ENCODE measurements at places on chromosomes 11 and 22. TPM values are rescaled to one million over a fixed set of nuclear protein-coding genes. Genes with fewer than 3 reads are reported as not detected.

ACAT1 gene
- total RNA-seq: 26.2 TPM

ARHGAP20 gene
- 0.36 TPM for total RNA-seq

SEZ6L gene
- 1.2 TPM for total RNA-seq

P2RX6 gene
- not detected for total RNA-seq

MYRF gene
- 1.5 TPM for total RNA-seq

A4GALT gene
- 5.3 TPM for total RNA-seq

SLC22A8 gene
- not detected for total RNA-seq

MISFA gene
- 2.8 TPM for total RNA-seq

INS gene
- not detected for total RNA-seq

GRCh38 chr11:41403458-41403857 is 56.0 kb downstream of the LRRC4C start:
- no peak for DNase-seq

DNA sequence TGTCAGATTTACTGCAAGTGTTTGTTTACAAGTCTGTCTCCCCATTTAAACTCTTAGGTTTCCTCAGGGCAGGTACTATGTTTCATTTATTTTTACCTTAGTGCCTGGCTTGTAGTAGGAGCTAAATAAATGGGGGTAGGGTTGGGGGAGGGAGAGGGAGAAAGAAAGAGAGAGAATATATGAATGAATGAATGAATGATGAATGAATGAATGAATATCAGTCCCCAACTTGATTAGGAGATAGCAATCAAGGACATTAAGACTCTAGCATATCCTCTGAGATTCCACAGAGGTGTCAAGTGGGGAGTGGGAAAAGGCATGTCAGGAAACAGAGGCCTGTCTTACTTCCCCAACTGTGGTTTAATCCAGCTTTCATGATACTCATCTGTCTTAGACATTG is 83.2 kb downstream of the ME3 start:
- DNase-seq: no peak

DNA sequence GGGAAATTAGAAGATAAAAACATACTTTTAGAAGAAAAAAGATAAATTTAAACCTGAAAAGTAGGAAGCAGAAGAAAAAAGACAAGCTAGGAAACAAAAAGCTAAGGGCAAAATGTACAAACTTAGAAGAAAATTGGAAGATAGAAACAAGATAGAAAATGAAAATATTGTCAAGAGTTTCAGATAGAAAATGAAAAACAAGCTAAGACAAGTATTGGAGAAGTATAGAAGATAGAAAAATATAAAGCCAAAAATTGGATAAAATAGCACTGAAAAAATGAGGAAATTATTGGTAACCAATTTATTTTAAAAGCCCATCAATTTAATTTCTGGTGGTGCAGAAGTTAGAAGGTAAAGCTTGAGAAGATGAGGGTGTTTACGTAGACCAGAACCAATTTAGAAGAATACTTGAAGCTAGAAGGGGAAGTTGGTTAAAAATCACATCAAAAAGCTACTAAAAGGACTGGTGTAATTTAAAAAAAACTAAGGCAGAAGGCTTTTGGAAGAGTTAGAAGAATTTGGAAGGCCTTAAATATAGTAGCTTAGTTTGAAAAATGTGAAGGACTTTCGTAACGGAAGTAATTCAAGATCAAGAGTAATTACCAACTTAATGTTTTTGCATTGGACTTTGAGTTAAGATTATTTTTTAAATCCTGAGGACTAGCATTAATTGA is 1.0 kb downstream of the MALAT1 start:
- DNase-seq: no peak

DNA sequence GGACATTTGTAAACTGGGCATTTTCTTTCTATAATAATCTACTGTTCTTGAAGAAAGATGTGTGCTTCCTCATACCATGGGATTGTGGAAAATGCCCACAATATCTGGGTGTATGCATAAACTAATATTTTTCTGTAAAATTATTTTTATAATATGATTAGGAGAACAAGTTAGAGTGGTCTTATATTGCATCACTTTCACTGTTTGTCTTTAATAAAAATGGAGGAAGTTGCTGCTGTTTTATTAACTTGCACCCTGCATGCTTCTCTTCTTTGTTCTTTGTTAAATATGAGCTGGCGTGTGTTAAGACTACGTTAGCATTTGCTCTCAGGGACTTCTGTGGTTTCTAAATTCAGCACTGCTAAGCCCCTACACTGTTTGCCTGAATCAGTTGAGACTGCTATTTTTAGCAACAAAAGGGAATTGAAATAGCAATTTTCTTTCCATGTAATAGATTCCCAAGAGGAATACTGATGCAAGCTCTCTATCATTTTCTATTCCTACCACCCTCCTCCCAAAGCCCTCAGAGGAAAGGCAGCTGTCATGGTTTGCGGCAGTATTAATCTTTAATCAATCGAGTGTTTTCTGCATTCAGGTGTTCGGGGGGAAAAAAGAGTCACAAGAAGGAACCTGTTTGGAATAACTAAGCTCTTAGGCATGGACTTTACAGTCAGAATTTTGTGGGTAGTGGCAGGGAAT is 56.1 kb downstream of the HSD17B12 start:
- DNase-seq: no peak

DNA sequence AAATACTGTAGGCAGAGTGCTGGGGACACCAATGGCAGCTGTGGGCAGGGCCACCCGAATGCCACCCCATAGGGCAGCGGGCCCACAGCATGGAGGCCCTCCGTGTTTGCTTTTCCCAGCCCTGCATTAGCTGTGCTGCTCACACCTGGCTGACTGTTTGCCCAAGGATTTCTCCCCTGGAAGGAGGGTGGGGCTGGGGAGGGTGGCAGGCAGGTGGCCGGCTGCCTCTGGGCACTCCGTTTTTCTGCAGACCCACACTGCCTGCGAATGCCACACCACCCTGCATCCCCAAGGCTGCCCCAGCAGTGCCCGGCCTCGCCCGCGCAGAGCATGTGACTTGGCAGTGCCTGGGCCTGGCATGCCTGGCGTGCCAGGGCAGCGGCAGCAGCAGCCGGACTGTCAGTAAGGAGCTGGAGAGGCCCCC is 19.6 kb downstream of the DAGLA start:
- DNase-seq: no peak

DNA sequence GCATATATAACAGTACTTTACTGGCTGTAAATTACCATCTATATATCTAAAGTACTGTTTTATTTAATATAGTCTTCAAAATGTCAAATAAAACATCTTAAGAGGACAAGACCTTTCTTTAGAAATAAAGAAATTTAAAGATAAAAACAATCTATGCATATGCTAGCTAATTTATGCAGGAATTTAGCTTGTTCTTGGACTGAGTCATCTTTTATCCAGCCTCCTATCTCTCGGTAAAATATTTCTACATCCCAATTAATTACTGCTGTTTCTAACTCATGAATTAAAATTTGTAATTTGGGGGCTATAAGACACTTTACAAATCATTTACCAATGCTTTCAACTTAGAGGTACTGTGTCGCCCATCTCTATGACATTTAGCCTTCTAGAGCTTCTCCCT is 72.8 kb upstream of the DDI1 start:
- DNase-seq: no peak

GRCh38 chr22:46674367-46674781 is 54.2 kb downstream of the GRAMD4 start:
- no peak for DNase-seq

DNA sequence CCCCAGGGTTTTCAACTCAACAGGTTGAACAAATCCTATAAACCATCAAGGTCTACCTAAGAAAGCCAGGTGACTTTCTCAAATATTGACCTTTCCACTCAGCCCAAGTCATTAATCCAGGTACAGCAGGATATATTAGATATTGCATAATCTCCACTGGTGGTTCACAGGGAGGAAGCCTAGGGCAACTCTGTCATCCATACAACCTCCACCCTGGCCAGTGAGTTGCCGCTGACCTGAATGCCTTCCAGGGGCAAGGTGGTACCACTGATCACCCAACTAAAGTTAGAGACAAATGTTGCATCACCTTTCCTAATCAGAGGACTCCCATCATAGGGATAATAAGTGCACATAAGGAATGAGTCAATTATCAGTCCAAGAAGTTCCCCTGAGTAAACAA is 22.9 kb downstream of the GUCD1 start:
- no peak for DNase-seq

GRCh38 chr11:134126217-134126822 is 57.4 kb downstream of the JAM3 start:
- DNase-seq: no peak

GRCh38 chr11:103903621-103904323 is 132.7 kb upstream of the DDI1 start:
- no peak for DNase-seq

DNA sequence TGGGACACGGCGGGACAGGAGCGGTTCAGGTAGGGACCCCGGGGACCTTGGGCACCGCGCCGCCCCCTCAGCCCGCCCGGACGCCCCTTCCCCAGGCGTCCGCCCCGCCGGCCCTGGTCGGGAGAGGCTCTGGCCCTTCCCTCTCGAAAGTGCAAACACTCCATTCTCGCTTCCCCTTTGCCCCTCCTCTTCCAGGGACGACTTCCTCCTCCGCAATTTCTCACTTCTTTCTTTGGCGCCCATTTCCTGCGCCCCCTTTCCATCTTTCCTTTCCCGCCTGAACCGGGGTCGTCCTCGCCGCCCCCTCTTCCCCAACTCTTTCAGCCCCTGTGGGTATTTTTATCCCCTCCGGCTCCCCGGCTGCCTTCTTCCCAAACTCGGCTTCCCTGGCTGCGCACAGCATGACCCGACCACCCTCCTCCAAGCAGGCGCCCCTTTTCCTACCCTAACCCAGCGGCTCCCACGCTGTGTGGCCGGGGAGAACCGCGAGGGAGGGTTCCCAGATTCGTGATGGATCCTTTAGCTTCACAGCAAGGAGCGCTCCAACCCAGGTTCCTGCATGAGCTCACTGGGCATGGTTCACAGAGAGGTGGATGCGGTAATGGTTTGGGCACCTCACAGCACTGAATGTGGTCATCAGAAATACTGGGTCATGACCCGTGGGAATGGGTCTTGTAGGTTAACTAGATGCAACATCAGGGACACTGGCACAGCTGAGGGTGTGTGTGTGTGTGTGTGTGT is 689 bp downstream of the RAB39A start:
- DNase-seq: peak; percentile 14

- DNase-seq: no peak
These were observed 114.0 kb downstream of the ABTB2 start for GRCh38 chr11:34243600-34244464.

- no peak for DNase-seq
These were observed 58.3 kb downstream of the AAMDC start for GRCh38 chr11:77879218-77879617.

DNA sequence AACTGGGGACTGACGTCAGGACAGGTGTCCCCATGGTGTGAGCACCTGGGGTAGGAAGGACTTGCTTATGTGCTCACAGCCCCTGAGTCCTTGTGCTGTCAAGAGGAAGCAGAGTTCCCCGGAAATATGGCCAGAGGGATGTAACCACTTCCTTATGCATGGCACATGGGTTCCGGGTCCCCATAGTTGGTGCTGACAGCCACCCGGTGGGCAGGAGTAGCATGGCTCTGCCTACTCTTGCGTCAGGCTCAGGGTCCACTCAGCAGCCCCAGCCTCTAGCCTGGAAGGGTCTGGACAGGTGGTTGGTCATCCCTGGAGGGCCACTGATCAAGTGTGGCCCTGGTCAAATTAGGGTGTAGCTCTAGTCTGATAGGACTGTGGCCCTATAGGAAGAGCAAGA is 42.8 kb upstream of the CCND1 start:
- no peak for DNase-seq

- DNase-seq: no peak
These were observed 24.7 kb upstream of the SOX6 start for GRCh38 chr11:16380941-16381568.

DNA sequence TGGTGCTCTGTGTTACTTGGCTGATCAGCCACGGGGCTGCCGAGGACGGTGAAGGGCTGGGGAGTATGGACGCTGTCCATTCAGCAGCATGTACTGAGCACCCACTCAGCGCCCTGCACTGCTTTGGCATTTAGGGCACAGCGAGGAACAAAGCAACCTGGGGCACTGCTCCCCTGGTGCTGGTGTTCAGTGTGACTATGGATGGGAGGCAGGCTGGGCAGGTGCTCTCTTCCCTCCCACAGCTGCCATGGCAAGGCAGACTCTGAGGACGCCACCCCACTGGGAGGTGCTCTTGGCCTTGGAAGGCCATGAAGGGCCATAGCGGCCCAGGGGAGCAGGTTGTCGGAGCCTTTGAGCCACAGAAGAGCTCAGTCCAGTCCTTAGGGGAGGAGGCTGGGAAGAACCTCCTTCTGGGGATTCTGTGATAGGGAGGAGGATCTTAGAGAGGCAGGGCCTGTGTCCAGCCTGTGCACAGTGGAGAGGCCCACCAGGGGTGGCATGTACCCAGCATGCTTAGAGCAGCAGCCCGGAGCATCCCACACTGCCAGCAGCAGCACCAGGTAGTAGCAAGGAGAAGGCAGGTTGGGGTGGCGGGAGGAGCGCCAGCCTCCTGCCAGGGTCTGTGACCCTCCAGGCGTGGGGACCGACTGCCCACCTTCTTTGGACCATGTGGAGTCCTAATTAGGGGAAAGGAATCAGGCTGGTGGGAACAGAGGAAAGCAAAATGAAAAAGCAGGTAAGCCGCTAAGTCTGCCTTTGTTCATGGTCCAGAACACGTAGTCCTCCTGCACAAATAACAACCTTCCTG is 141.8 kb downstream of the MPPED1 start:
- no peak for DNase-seq

GRCh38 chr22:31439808-31440207 is 40.4 kb downstream of the DRG1 start:
- DNase-seq: no peak

GRCh38 chr11:611001-611996 is 4.5 kb downstream of the IRF7 start:
- DNase-seq: no peak

GRCh38 chr11:38824573-38824972 is 2226.5 kb upstream of the RAG2 start:
- no peak for DNase-seq

- DNase-seq: no peak
These were observed 213.0 kb upstream of the NCAM1 start for GRCh38 chr11:112748252-112748651.

DNA sequence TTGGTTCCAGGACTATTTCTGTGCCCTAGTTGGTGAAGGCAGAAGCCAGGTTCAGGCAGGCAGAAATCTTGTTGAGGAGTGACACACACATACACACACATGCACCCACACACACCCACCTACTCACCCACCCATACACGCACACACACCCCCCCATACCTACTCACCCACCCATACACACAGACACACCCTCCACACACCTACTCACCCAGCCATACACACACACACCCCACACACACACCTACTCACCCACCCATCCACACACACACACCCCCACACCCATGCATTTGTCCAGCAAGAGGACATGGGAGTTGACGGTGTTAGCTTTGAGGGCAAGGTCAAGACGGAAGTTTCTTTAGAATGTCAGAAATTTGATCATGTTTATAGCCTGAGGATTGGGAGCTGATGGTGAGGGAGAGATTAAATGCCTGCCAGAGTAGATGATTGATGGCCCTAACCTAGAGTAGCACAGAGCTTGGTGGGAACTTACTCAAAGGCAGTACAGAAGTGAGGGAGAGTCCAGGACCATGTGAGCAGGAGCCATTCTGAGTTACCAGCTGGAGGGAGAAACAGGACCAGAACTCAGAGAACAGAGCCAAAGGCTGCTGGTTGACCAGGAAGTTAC is 68.9 kb downstream of the CYB5R2 start:
- no peak for DNase-seq

- DNase-seq: no peak
These were observed 42.1 kb downstream of the PRDM10 start for GRCh38 chr11:129960216-129961214.
